ENCODE measurements at places on chromosomes 4 and X. TPM values are rescaled to one million over a fixed set of nuclear protein-coding genes. Genes with fewer than 3 reads are reported as not detected.

DNA sequence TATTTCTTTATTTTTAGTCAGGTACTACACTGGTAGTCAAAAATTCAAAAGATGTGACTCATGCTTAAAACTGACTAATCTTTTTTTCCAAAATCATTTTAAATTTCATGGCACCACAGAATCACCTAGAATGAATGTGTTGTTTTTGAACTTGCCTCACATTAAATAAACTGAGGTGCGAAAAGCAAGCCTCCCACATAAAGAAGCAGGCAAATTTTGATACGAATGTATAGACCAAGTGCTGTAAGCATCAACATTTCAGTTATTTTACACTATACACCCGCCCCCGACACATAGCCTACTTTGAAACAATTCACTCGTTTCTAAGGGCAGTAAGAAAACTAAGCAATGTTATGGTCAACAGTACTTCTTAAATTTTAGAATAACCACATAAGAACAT, 94.3 kb downstream of the MRPL1 start:
- DNase-seq, result no peak

- DNase-seq, result peak; percentile 35
Measured at GRCh38 chr4:73308286-73308685, 49.7 kb upstream of the ANKRD17 start.

- DNase-seq, result no peak
Measured at GRCh38 chr4:130632731-130633604, 1537.0 kb downstream of the C4orf33 start.

DNA sequence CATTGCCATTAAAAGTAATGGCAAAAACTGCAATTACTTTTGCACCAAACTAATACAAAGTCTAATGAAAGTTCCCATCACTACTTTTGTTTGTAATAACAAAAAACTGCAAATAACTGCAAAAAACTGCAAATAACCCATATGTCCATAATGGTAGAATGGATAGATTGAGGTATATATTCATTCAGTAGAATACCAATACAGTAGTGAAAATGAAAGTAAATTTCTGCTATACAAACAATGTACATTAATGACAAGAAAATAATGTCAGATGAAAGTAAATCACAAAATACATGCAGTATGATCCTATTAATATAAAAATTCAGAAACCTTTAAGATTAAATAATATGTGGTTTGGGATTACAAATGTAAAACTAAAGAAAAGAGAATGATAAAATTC, 41.3 kb upstream of the CEP135 start:
- DNase-seq, result no peak

The EGFL6 gene
- not detected for polyA plus RNA-seq

The CNGA1 gene
- 0.04 TPM for polyA plus RNA-seq

The ARX gene
- polyA plus RNA-seq, result 0.03 TPM

The AR gene
- not detected for polyA plus RNA-seq

The NHSL2 gene
- polyA plus RNA-seq, result not detected
